ENCODE measurements at places on chromosomes 2 and 18. TPM values are rescaled to one million over a fixed set of nuclear protein-coding genes. Genes with fewer than 3 reads are reported as not detected.

DNA sequence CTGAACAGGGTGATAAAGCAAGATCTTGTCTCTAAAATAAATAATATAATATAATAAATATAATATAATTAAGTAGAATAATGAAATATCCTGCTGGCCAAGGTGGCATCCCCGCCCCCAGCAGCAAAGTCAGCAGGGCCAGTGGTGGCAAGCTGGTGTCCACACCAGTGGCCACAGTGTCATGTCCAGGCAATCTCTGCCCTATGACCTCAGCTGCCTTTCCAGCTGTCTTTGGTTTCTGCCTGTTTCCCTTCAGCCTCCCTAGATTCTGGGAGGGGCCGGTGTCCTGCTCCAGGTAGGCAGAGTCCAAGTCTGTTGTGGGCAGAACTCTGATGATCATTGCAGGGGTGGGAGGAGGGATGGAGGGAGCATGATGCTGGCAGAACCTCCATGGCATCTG, 16.2 kb upstream of the STEAP3 start:
- no peaks in the 10 kb centered on the region for H3K36me3 ChIP-seq
- no peak overlapping the region for H3K27ac ChIP-seq
- no peak overlapping the region for H3K4me3 ChIP-seq
- no peak for DNase-seq
- peaks cover 14% of the 10 kb centered on the region for H3K27me3 ChIP-seq

GRCh38 chr18:33424266-33424946, 16.1 kb downstream of the CCDC178 start:
- H3K27me3 ChIP-seq = peaks cover 5% of the 10 kb centered on the region
- H3K36me3 ChIP-seq = no peaks in the 10 kb centered on the region
- DNase-seq = no peak
- no peak overlapping the region for H3K4me3 ChIP-seq
- no peak overlapping the region for H3K27ac ChIP-seq

ASXL3 gene
- 23.0 TPM for total RNA-seq

- H3K36me3 ChIP-seq = no peaks in the 10 kb centered on the region
- no peak overlapping the region for H3K4me3 ChIP-seq
- DNase-seq = no peak
- peaks cover 22% of the 10 kb centered on the region for H3K27me3 ChIP-seq
- peaks cover 6% of the 10 kb centered on the region for H3K4me1 ChIP-seq
- no peak overlapping the region for H3K27ac ChIP-seq
These were observed 706.9 kb upstream of the ID2 start for GRCh38 chr2:7974936-7975335.

DNA sequence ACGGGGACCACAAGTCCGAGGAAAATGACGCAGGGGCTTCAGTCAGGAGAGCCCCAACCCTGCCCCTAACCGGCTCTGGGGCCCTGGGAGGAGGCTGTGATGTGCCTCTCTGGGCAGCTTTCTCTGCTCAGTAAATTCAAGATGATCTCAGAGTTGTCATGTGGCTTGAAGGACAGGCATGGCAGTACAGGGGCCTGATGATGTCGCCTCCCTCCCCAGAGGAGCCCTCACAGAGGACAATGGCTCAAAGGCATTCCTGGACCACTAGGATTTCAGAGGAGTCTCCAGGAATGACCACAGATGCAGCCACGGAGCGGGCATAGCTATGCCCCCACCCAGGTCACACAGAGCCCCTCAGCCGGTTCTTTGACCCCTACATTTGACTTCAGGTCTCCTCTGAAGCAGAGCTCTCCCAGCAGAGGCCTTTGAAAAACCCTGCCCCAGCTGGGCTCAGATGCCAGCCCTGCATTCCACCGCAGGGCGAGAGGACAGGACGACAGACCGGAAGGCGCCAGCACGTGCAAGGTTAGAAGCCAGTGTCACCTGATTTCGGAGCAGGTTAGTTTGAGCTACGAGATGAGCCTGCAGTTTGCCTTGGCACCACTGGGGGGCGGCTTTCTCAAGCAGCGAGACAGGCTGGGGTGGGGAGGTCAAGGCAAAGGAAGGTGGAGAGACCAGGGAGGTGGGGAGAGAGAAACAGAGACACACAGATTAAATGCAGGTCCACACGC, 39.2 kb downstream of the BIN1 start:
- no peaks in the 10 kb centered on the region for H3K4me1 ChIP-seq
- H3K36me3 ChIP-seq = peaks cover 3% of the 10 kb centered on the region
- H3K27ac ChIP-seq = no peak overlapping the region
- DNase-seq = peak; percentile 44
- H3K4me3 ChIP-seq = no peak overlapping the region

- H3K4me1 ChIP-seq = peaks cover 26% of the 10 kb centered on the region
- no peaks in the 10 kb centered on the region for H3K27me3 ChIP-seq
- peak overlapping the region; percentile 99 for H3K4me3 ChIP-seq
- H3K36me3 ChIP-seq = peaks cover 27% of the 10 kb centered on the region
- no peak for DNase-seq
- peak overlapping the region; percentile 100 for H3K27ac ChIP-seq
These were observed 1.9 kb downstream of the CLK1 start for GRCh38 chr2:200862532-200863000.

- no peak for DNase-seq
- H3K36me3 ChIP-seq = no peaks in the 10 kb centered on the region
- H3K27me3 ChIP-seq = no peaks in the 10 kb centered on the region
These were observed 47.1 kb downstream of the KCNG3 start for GRCh38 chr2:42446503-42447271.

IL36G gene
- total RNA-seq = not detected

POTEJ gene
- 0.19 TPM for total RNA-seq

DNA sequence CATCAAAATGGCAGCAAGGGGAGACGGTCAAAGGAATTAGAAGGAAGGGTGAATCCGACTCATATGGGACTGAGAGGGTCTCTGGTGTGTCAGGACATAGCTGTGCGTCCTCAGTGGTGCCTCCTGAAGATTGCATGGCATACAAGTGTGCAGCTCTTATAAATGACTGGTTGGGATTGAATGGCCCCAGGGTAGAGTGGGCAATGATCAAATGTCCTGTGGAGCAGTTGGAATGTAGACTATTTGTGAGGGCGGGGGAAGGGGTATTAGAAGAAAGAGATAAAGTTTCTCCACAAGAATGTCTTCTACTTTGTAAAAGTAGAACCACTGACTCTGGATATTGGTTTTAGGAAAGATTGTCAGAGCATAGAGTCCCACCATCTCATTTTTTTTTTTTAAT, 24.6 kb downstream of the CTLA4 start:
- H3K4me3 ChIP-seq = no peak overlapping the region
- H3K4me1 ChIP-seq = no peaks in the 10 kb centered on the region
- H3K36me3 ChIP-seq = no peaks in the 10 kb centered on the region
- no peak overlapping the region for H3K27ac ChIP-seq
- H3K27me3 ChIP-seq = peaks cover 3% of the 10 kb centered on the region

DNA sequence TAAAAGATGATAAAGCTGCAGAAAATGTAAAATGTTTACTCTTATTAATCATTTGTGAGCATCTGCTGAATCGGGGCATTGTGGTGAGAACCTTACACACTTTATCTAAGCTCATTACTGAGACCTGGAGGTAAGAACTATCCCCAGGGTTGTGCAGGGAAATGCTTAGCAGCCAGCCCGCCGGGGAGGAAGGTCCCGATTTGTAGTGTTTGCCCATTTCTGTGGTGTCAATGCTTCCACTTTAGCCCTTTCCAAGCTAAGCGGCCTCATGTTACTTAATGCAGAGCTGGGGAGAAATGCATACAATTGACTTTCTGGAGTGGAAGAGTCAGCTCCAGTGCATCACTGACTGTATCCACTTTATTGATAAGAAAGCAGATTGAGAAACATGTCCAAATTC, 20.8 kb upstream of the KCNK3 start:
- no peak for DNase-seq
- H3K36me3 ChIP-seq = no peaks in the 10 kb centered on the region
- no peak overlapping the region for H3K27ac ChIP-seq

DNA sequence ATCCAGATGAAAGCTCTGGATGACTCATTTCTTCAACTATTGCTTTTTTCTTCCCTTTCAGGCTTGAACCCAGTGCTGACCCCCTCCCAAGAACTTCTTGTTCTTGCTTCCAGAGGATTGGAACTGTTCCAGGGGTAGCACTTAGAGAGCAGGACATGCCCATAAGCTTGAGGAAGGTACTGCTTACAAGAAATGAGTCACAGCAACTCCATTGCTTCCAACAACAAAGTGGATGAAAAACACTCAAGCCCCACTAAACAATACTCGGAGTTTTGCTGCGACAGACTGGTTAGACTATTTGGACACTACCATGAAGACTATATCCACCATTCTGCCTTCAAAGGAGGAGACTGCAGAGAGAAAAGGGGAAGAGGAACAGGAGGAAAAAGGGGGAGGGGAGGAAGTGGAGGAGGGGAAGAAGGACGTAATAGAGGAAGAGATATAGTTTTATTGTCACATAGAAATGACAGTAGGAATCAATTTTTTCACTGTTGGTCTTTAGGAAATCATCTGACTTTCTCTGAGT, 1.6 kb upstream of the EPC2 start:
- no peak overlapping the region for H3K27ac ChIP-seq
- peak overlapping the region; percentile 88 for H3K4me3 ChIP-seq
- DNase-seq = no peak
- H3K27me3 ChIP-seq = peaks cover 12% of the 10 kb centered on the region
- peaks cover 8% of the 10 kb centered on the region for H3K4me1 ChIP-seq

- H3K4me3 ChIP-seq = peak overlapping the region; percentile 78
- H3K27ac ChIP-seq = peak overlapping the region; percentile 92
- DNase-seq = no peak
- H3K4me1 ChIP-seq = peaks cover 15% of the 10 kb centered on the region
- H3K27me3 ChIP-seq = no peaks in the 10 kb centered on the region
These were observed 678 bp upstream of the FECH start for GRCh38 chr18:57587098-57587661.

- H3K27ac ChIP-seq = no peak overlapping the region
- peaks cover 27% of the 10 kb centered on the region for H3K4me1 ChIP-seq
- H3K36me3 ChIP-seq = no peaks in the 10 kb centered on the region
- no peak for DNase-seq
These were observed 86.8 kb upstream of the UXS1 start for GRCh38 chr2:106280722-106281446.

MC4R gene
- not detected for total RNA-seq

ANKAR gene
- total RNA-seq = 10.3 TPM

DNA sequence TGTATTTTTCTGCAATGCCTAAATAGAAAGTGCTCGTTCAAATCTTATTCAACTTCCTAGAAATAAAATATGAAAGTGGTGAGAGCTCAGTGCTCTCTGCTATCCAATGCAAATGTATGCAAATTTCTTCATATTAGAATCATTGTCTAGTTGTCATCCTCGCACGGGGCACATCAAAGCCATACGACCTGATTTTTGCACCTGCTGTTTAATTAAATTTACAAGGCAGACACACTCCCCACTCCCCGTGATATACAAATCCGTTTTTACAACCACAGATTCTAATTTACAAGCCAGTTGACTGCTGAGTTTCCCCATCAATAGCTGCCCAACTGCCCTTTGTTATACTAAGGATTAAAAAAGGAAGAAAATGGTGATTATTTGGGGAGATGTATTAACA, 284.6 kb downstream of the RNF144A start:
- no peaks in the 10 kb centered on the region for H3K27me3 ChIP-seq
- no peaks in the 10 kb centered on the region for H3K36me3 ChIP-seq
- no peak for DNase-seq

- no peak overlapping the region for H3K4me3 ChIP-seq
- DNase-seq = no peak
- H3K36me3 ChIP-seq = peaks cover 27% of the 10 kb centered on the region
- no peaks in the 10 kb centered on the region for H3K4me1 ChIP-seq
- H3K27ac ChIP-seq = peak overlapping the region; percentile 15
These were observed 123.9 kb upstream of the ACKR3 start for GRCh38 chr2:236445678-236446077.

DNA sequence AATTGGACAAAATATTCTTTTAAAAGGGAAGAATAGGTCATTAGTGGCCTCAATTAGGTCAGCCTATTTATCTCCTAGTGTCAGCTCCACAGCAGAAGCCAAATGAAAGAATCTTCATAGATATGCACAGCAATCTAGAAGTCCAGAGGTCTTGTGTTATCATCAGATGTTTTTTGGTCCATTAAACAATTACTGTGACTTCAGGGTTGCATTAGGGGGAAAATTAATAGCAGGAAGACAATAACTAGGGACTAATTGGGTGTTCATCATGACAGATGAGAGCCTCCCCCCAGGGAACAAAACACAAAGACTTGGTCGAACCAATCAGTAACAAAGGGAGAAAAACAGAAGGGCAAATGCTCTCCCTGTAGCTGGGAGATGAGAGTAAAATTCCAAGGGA, 264.7 kb downstream of the PTH2R start:
- no peak overlapping the region for H3K27ac ChIP-seq
- peaks cover 9% of the 10 kb centered on the region for H3K4me1 ChIP-seq
- DNase-seq = no peak
- H3K36me3 ChIP-seq = no peaks in the 10 kb centered on the region

DNA sequence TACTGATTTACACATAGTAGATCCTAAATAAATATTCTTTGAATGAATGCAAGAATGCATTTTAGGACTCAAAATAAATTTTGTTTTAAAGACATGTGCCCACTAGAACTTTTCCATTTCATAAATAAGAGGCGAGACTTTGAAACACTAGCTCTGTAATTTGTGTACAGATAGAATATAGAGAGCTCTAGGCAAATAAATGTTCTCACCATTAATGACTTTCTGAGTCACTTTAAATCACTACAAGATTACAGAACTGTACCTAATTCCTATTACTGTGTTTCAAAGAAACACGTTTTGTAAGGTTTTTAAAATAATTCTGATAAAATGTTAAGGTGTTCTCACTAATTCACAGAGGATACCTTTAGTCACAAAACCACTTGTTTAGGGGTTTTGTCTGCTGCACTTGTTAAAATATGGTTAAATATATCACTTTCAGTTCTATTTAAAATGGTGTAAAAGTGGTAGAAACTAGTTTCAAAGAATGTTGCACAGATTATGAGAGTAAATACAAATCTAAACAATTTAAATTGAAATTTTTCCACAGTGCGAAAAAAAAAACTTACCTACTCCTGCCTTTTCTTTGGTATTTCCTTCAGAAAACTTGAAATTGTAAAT, 158.7 kb upstream of the ZC3H15 start:
- no peak overlapping the region for H3K27ac ChIP-seq
- no peak overlapping the region for H3K4me3 ChIP-seq
- no peaks in the 10 kb centered on the region for H3K27me3 ChIP-seq
- H3K36me3 ChIP-seq = peaks cover 3% of the 10 kb centered on the region
- no peak for DNase-seq
- peaks cover 2% of the 10 kb centered on the region for H3K4me1 ChIP-seq

DNA sequence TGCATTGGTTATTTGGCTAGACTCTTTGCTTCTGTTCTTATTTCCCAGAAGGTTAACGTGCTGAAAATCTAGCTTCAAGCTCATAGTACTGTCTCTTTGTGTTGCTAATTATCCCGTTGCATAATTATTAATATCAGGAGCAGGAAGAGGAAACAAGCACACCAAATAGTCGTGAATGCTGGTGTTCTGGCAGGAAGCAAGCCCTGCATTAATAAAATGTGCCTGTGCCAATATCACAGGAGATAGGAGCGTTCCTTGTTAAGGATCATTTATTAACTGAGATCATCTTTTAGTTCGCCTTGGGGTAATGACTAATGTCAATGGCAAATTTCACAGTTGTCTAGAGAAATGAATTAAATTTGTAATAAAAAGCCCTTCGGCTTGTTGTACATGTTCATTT, 893.0 kb upstream of the POU3F3 start:
- no peak for DNase-seq
- H3K27me3 ChIP-seq = peaks cover 4% of the 10 kb centered on the region
- no peaks in the 10 kb centered on the region for H3K36me3 ChIP-seq
- peaks cover 6% of the 10 kb centered on the region for H3K4me1 ChIP-seq

GRCh38 chr2:75277111-75277510, 77.8 kb upstream of the TACR1 start:
- peaks cover 1% of the 10 kb centered on the region for H3K36me3 ChIP-seq
- no peak overlapping the region for H3K27ac ChIP-seq
- no peak for DNase-seq
- no peak overlapping the region for H3K4me3 ChIP-seq
- H3K4me1 ChIP-seq = peaks cover 12% of the 10 kb centered on the region

CAVIN2 gene
- 0.11 TPM for total RNA-seq
